BJ (cell line): ENCODE measurements at places on chromosomes 3 and 15. TPM values are rescaled to one million over a fixed set of nuclear protein-coding genes. Genes with fewer than 3 reads are reported as not detected.

The SPESP1 gene
- polyA plus RNA-seq = 7.5 and 11.7 TPM in 2 replicates

The HRG gene
- polyA plus RNA-seq = not detected in 2 replicates

The CNTN4 gene
- polyA plus RNA-seq = not detected in 2 replicates

The CPN2 gene
- polyA plus RNA-seq = not detected in 2 replicates

The C2CD4A gene
- not detected in 2 replicates for polyA plus RNA-seq

The PLAAT1 gene
- polyA plus RNA-seq = 0.13 and 0.43 TPM in 2 replicates

The GOLGA8G gene
- not detected in 2 replicates for polyA plus RNA-seq

The LYSMD4 gene
- polyA plus RNA-seq = 2.1 and 2.7 TPM in 2 replicates

The TMEM40 gene
- 0.20 and 0.52 TPM in 2 replicates for polyA plus RNA-seq

The SERPINI2 gene
- not detected in 2 replicates for polyA plus RNA-seq

The MGA gene
- polyA plus RNA-seq = 4.7 and 8.0 TPM in 2 replicates

The CD80 gene
- not detected in 2 replicates for polyA plus RNA-seq

The FGF7 gene
- polyA plus RNA-seq = 12.7 and 30.4 TPM in 2 replicates
